ENCODE measurements at places on chromosomes 3 and 15. TPM values are rescaled to one million over a fixed set of nuclear protein-coding genes. Genes with fewer than 3 reads are reported as not detected.

DNA sequence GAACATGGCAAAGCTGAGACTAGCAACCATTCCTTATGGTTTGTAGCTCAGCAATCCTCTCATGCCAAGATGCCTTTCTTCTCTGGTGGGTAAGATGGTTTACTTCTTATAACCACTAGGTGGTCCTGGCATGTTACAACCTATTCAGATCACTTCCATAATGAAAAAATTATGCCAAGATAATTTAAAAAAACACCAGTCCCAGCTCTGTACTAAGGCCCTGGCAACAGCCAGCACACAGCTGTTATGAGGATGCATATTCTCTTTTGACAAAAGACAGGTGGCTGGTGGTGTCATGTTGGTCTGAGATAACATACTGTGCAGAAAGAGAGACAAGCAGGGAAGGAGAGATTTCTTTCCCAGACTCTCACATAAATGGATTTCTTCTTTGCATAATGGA lies 65.7 kb upstream of the FRMD4B start:
- DNase-seq: no peak

DNA sequence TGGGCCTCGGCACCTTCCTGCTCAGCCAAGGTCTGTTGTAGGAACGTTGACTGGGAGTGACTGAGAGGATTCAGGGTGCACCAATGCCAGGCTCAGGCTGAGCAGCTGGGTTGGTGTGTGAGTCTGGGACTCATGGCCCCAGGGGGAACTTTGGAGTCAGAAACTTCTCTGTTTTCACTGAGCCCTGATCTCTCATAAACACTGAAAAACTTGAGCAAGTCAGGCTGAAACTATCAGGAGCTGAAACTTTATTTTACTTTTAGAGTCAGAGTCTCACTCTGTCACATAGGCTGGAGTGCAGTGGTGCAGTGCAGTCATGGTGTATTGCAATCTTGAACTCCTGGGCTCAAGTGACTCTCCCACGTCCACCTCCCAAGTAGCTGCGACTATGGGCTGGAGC lies 3.0 kb downstream of the TRAK1 start:
- no peak for DNase-seq

TFDP2 gene
- 31.5 TPM for total RNA-seq

DNA sequence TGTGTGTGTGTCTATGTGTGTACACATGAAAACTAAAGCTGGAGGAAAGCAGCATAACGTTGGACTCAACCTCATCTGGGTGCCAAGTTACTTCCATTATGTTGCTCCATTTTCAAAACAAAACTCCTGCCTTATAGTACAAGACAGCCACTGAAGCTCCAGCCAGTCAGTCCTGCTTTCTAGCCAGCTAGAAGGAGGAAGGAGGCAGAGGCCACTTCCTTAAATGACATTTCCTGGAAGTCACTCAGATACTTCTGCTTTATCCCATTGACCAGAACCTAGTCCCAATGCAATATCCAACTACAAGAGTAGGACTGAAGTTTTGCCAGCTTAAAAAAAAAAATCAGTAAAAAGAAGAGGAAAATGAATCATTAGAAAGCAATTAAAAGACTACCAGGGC lies 31.7 kb downstream of the CADPS start:
- DNase-seq: no peak

- DNase-seq: no peak
Measured at GRCh38 chr3:188951734-188952133, 220.0 kb upstream of the TPRG1 start.

DNA sequence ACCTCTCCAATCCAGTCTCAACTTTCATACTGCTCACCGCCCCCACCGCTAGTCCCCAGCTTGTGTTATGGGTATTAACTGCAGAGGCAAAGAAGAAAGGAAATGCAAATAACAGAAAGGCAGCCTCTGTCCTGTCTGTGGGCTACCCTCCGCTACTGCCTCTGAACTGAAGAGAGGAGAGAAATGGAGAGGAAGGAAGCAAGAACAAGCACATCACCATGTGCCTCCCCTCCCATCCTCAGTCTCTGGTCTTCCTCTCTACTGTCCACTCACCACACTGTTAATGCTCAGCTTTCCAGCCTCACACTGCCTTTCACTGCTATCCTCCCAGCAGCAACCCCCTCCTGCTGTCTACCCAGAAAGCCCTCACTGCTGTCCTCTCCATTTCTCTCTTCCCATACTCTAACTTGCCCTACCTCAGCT lies 139.0 kb upstream of the SLC2A2 start:
- DNase-seq: no peak

PLA2G4B gene
- 64.9 TPM for total RNA-seq

Measured in CD4-positive, alpha-beta memory T cell (primary cell).